ENCODE measurements at places on chromosomes 4 and X.

GRCh38 chr4:141329174-141329569, 108.5 kb downstream of the ZNF330 start:
- DNase-seq: no peak

GRCh38 chr4:46329118-46329976, 60.6 kb downstream of the GABRA2 start:
- DNase-seq: no peak

GRCh38 chr4:36177946-36178345, 66.4 kb downstream of the ARAP2 start:
- no peak for DNase-seq

GRCh38 chr4:185229021-185229818, 19.8 kb downstream of the SNX25 start:
- DNase-seq: no peak

DNA sequence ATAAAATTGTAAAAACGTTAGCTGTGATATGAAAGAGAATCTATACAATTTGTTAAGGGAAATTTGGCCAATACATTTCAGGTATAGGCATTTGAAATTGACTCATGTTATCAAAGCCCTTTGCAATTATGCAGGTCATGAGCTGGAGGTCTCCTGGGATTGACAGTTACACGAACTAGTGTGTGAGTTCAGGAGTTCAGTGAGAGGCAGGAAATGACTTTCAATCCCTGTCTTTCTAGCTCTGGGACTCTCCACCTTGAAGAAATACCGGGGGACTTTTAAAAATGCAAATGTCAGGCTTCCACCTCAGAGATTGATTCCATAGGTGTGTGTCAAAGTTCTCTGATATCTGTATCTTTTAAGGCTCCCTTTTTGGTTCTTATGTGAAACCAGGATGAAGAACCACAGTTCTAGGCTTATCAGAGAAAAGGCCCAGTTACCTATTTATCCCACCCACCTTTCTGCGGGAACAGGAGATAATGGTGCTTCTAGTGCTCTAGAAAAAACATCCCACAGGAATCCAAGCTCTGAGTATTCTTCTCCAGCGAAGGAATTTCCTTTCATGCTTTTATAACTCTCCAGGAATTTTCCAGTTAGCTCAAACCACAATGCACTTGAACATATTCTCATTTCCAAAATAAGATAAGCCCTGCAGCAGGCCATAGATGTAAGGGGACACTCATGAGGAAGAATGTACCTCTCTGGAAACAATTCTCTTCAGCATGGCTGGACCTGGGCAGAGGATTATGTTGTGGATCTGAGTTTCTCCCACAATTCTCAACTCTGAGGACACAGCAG, 501.0 kb downstream of the IDS start:
- no peak for DNase-seq

Measured in CD4-positive, alpha-beta T cell treated with Interleukin-12 subunit alpha and Interleukin-12 subunit beta, for 1 hour (primary cell).